Hair follicular keratinocyte (primary cell): ENCODE measurements at places on chromosomes 3 and 15. TPM values are rescaled to one million over a fixed set of nuclear protein-coding genes. Genes with fewer than 3 reads are reported as not detected.

Gene DGKG
- 0.31 and 0.57 TPM in 2 replicates for total RNA-seq

Gene CPLX3
- total RNA-seq: not detected in 2 replicates

Gene IL17RE
- 10.8 and 19.7 TPM in 2 replicates for total RNA-seq

Gene ACTC1
- not detected in 2 replicates for total RNA-seq

Gene CSPG5
- total RNA-seq: 0.08 and 0.23 TPM in 2 replicates

Gene KBTBD8
- 2.0 and 3.8 TPM in 2 replicates for total RNA-seq

Gene FMN1
- total RNA-seq: 0.23 and 0.80 TPM in 2 replicates

Gene CYP8B1
- total RNA-seq: not detected in 2 replicates

Gene SLC28A1
- total RNA-seq: not detected in 2 replicates

Gene DAPK2
- total RNA-seq: 1.2 and 2.0 TPM in 2 replicates

Gene ELL3
- total RNA-seq: 2.3 and 7.2 TPM in 2 replicates

Gene WNT5A
- 25.1 and 45.3 TPM in 2 replicates for total RNA-seq

Gene SOX14
- not detected in 2 replicates for total RNA-seq

Gene EPHA3
- total RNA-seq: not detected in 2 replicates

Gene EEF1AKMT4
- 12.5 and 18.3 TPM in 2 replicates for total RNA-seq

Gene SCN11A
- not detected in 2 replicates for total RNA-seq

Gene ZDHHC3
- 58.7 and 69.9 TPM in 2 replicates for total RNA-seq

Gene PP2D1
- total RNA-seq: not detected in 2 replicates

Gene EBLN2
- total RNA-seq: 0.46 and 1.0 TPM in 2 replicates

Gene TMC3
- not detected in 2 replicates for total RNA-seq

Gene KBTBD12
- not detected in 2 replicates for total RNA-seq

Gene SI
- total RNA-seq: not detected in 2 replicates

Gene TMEM212
- total RNA-seq: not detected in 2 replicates

Gene ACOX2
- 0.39 and 1.1 TPM in 2 replicates for total RNA-seq

Gene CCDC54
- total RNA-seq: not detected in 2 replicates

Gene AGBL1
- not detected in 2 replicates for total RNA-seq

Gene CNBP
- 275 and 331 TPM in 2 replicates for total RNA-seq
